Activated naive CD8-positive, alpha-beta T cell treated with anti-CD3 and anti-CD28 coated beads, Interleukin-2, amount 50 U/mL, for 24 hours (primary cell): ENCODE measurements at places on chromosomes 3 and 15.

DNA sequence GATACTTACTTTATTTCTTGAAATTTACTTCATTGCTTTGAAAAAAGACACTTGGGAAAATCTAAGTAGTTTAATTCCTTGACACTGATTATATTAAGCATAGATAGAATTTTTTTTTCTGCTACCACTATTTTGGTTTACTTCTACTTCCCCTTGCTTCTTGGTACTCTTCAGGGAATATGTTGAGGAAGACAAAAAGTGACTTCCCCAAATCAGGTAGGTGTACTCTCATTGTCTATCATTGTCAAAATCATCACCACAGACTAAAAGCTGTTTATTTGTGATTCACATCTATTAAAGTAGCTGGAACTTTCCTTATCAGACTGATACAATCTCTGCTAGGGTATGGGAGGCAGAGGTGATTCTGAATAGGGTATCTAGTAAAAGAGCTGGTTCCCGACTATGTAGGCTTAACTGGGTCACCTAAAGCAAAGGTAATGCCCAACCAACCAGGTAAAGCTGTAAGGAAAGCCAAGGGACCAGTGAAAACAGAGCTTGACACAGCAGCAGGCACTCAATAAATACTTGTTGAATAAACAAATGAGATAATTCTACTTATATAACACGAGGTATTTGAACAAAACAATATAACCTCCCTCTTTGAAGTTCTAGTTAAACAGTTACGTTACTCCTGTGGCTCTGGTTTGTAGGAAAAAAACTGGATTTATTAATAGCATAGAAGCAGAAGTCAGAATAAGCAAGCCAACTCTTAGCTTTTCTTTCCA, 346.9 kb downstream of the PLCL2 start:
- DNase-seq, result no peak

GRCh38 chr3:105802118-105802706, 66.6 kb downstream of the CBLB start:
- no peak for DNase-seq

DNA sequence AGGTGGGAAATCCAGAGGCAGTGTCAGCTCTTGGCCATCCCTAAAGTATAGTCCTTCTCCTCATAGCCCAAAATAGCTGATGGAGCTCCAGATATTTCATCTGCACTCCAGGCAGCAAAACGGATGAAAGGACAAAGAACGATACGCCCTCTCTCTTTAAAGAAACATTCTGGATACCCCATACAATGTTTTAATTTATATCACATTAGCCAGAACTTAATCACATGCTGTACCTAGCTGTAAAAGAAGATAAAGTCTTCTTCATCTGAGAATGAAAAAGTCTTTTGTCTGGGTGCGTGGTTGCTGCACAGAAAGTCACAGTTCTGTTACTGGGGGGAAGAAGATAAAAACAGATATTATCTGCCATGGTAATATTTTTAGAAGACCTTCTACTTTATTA, 4.3 kb upstream of the SHC4 start:
- no peak for DNase-seq

GRCh38 chr3:11391174-11391879, 119.1 kb downstream of the ATG7 start:
- no peak for DNase-seq

DNA sequence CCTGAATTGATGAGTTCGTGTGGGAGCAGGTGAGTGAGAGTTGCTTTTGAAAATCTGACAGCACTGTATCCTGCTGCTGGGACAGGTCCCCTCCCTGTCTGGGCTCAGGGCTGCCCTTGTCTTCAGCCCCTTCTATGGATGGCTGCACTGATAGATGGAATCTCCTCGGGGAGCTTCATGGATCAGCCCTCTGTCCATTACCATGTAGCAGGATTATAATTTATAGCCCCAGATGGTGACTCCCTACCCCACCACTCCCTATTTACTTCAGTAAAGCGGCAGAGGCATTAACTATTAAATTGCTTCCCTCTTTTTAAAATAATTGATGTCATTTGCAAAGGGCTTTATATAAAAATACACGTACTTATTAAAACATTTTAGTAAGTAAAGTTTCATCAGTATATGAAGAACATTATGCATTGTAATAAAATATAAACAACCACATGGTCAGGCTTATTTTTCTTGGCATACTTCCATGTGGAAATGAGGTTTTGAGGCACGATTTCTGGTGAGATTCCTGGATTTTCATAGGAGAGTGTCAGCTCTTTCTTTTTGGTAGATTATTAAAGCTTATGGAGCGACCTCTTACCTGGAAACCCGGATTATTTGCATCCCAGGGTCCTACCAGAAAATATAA, 38.5 kb downstream of the MAP3K13 start:
- DNase-seq, result no peak

- DNase-seq, result no peak
These were observed 354.0 kb upstream of the ROBO2 start for GRCh38 chr3:76685858-76686257.

- no peak for DNase-seq
These were observed 13.9 kb downstream of the ITGB5 start for GRCh38 chr3:124873226-124873625.

DNA sequence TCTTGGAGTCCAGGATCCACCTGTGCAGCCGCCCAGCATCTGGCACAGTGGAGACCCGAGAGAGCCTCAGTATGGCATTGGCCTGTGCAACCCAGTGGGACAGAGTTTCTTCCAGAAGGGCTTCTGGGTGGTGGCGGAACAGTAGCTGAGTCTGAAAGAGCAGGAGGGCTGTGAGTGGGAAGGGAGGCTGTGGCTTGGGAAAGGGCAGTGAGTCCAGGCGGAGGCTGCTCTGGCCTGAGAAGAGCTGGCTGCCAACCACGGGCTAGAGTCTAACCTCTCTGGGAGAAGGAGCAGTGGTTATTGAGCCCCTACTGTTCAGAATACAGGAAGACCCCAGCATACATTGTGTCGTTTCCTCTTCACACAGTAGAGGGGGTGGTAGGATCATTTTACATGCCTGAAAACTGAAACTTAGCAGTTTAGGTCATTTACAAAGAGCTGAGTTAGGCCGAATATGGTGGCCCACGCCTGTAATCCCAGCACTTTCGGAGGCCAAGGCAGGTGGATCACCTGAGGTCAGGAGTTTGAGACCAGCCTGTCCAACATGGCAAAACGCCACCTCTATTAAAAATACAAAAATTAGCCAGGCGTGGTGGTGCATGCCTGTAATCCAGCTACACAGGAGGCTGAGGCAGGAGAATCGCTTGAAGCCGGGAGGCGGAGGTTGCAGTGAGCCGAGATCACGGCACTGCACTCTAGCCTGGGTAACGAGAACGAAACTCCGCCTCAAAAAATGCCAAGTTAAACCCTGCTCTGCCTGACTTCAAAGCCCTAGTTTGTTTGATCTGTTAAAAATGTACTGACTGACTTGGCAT, 3.2 kb downstream of the AEN start:
- DNase-seq, result no peak

GRCh38 chr15:40244961-40245523, 6.2 kb downstream of the PAK6 start:
- DNase-seq, result no peak

DNA sequence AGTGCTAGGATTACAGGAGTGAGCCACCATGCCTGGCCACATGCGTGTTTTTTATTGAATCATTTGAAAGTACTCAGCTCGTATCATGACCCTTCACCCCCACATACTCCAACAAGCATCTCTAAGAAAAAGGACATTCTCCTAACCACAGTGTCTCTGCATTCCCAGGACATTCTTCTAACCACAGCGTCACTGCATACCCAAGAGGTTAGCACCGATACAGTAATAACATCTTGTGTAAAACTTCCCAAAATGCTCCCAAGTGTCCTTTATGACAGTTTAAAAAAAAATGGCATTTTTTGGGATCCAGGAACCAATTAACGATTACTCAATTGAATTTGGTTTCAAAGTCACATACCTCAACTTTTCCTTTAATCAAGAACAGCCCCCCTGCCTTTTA, 39.6 kb downstream of the FLNB start:
- no peak for DNase-seq

DNA sequence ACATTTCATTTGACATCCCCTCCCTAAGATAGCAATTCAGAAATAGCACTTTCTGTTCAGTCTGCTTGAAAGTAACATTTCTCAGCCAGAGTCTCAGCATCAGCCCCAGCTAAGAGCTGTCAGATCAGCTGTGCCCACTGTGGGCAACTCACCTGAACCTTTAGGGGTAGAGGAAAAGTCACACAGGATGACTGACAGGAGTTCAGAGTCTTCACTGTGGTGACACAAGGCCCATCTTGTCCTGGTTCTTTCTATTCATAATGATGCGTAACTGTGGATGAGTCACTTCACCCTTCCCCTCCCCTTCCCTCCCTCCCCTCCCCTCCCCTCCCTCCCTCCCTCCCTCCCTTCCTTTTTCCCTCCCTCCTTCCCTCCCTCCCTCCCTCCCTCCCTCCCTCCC, 96.1 kb upstream of the RASGRP1 start:
- DNase-seq, result no peak

- no peak for DNase-seq
These were observed 65.2 kb upstream of the CHL1 start for GRCh38 chr3:131151-131888.

- no peak for DNase-seq
These were observed 177.9 kb downstream of the MINAR1 start for GRCh38 chr15:79610021-79610420.

DNA sequence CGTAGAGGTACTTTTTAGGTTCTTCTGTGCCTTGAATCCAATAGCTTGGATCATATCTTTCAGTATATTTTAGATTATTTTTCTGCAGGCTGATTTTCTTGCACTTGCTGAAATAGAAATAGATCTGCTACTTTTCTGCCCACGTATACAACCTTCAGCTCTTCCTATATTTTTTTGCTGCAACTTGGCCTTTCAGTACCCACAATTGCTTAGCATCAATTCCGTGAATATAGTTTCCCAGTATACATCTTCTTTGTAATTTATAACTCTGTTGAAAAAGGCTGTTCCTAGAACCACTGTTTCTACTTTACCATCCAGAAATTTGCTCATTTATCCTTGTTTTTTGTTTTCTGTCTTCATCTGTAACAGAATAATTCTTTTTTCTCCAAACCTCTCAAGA, 36.2 kb downstream of the GTF2E1 start:
- DNase-seq, result no peak

DNA sequence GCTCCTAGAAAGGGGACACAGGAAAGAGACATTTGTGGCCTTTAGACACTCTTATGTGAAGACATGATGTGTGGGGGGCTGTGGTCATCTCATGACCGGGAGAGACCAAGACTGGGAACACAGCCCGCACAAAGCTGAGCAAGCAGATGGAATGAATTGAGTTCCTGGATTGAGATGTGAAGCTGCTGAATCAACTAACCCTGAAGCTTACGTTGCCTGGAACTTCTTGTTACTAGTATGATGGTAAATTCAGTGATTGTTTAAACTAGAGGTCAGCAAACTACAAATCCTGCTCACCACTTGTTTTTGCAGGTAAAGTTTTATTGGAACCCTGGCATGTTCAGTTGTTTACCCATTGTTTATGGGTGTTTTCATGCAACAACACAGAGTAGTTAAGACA, 83.4 kb upstream of the BHLHE40 start:
- no peak for DNase-seq
